Suppressor macrophage treated with lipopolysaccharide for 1 hour (primary cell): ENCODE measurements at places on chromosomes 5 and 9.

GRCh38 chr9:90801241-90801972 is at the start of gene SYK:
Gene SYK (plus strand): TSS chr9:90801819. CDS start chr9:90843899, 42,080 bp downstream.
- peak; percentile 92 for DNase-seq

DNA sequence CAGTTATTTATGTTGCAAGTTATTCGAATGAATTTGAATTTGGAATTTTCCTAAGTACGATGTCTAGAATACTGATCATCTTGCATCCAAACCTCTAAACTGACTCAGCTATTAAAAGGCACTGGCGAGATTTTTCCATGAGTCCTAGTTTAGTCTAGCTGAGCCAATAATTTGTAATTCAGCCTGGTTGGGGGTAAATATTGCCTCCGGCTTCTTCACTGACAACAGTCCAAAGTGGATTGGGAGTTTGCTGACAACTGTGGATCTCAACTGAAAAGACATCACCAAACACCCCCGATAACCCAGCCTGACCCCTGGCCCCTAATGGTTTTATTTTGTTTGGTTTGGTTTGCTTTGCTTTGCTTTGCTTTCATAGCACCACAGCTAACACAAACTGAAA is 189.8 kb upstream of the DAPK1 start:
- no peak for DNase-seq

- no peak for DNase-seq
Measured at GRCh38 chr9:89794918-89795317, 190.1 kb downstream of the GADD45G start.

DNA sequence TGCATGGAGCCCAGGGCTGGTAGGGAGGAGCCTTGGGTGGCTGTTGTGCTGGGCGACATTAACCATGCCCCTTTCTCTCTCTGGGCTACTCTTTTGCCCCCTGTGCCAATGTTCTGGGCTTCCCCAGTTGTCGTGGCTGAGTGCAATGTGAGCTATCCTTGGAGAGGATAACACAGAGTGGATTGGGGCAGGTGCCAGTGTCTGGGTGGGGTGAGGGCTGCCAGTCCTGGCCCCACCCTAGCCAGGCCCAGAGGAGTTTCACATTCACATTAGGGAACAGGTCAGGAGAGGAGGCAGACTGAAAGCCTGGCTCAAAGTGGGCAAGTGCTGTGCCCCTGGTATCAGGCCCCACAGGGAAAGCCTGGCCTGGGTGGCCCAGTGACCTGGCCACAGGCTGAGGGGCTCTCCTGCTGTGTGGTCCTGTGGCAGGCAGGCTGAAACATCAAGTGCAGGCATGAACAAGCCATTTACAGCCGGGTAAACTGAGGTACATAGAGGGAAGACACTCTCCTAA is 7.5 kb upstream of the NDST1 start:
- DNase-seq: no peak

DNA sequence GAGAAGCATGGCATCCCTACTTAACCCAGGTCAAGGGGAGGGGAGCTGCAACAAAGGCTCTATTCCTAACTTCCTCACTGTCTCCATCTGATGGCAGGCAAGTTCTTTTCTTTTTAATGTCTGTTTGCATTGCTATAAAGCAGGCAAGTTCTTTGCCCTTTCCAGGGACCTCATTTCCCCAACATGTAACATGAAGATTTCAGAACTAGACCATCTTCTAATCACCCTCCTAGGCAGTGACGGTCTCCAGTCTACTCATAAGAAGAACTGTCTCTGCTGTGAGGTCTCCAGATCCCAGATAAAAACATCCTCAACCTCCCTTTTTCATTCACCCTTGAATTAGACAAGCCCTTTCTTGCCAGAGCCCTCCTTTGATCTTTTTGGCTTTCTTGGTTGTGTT is 42.1 kb downstream of the PPP1R2B start:
- no peak for DNase-seq

DNA sequence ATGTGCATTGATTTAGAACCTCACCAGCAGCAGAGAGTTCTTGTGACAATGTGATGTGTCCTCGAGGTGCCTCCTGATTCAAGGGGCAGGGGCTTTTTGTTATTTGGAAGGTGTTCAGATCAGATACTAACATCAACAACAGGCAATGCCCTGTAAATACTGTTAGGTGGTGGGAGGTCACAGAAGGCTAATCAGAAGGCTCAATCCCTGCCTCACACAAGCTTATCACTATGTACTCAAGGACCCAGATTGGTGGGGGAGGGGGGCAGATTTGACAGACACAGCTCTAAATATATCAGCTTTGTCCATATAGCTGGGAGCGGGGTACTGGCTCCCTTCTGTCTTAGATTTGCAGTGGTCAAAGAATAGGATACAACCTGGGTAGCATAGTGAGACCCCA is 2.6 kb downstream of the FRMPD1 start:
- DNase-seq: no peak

- no peak for DNase-seq
Measured at GRCh38 chr9:28319981-28320380, 746.7 kb upstream of the C9orf72 start.

DNA sequence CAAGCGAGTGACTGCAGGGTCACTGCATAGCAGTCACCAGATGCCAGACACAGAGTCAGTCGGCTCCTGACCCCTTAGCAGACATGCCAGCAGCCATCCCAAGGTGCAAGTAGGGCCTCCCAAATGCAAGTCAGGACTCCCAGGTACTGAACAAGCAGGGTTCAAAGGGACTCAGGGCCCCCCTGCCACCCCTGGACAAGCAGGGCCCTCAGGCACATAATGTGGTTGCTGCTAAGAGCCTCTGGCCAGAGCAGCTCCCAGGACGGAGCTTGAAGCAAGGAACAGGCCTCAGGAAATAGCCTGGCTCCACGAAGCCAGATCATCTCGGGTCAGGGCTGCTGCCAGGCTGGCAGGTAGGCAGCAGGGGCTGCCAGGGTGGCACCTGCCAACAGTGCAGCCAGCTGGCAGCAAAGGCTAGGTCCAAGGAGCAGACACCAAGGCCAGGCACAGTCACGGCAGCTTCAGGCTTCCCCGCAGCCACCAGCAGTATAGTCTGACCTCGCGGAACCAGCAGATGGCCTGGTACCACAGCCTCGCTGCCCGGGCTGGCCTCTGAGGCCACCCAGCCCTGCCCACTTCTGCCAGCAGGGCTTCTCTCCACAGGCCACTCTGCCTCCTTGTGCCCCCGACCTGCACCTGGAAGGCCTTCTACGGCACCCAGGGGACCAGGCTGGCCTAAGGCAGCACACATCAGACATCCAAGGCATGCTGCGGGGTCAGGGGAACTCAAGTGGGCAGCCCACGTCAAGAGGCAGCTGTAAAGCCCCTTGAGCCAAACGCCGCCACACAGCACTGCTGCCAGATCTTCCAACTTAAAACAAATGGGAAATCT is 7.4 kb downstream of the EEIG1 start:
- DNase-seq: no peak

GRCh38 chr5:82734347-82734746 is 342.8 kb downstream of the TMEM167A start:
- peak; percentile 27 for DNase-seq

DNA sequence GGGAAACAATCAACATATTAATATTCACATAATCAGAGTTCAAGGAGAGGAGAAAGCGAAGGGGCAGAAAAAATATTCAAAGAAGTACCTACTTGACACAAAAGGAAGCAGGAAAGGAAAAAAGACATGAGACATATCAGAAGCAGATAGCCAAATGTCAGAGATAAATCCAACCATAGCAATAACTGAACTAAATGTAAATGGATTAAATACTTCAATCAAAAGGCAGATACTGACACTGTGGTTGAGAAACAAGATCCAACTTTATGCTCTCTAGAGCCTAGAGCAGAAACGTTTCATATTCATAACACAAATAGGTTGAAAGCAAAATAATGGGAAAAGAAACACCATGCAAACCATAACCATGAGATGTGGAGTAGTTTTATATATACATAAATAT is 9.0 kb downstream of the MRPS2 start:
- no peak for DNase-seq

- DNase-seq: no peak
Measured at GRCh38 chr9:8940650-8941049, 1141.1 kb upstream of the DMAC1 start.

DNA sequence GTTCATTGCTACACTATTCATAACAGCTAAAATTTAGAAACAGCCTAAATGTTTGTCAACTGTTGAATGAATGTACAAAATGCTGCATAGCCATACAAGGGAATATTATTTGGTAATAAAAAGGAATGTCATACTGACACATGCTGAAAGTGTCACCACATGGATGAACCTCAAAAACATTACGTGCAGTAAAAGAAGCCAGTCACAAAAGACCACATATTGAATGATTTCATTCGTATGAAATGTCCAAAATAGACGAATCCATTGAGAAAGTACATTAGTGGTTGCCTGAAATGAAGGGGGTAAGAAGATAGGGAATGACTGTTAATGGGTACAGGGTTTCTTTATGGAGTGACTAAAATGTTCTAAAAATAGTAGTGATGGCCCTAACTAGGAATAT is 11.6 kb upstream of the ECM2 start:
- no peak for DNase-seq

GRCh38 chr5:127587246-127587917 is 61.5 kb upstream of the CTXN3 start:
- DNase-seq: no peak

- DNase-seq: no peak
Measured at GRCh38 chr9:35357826-35358225, 132.1 kb upstream of the RUSC2 start.

DNA sequence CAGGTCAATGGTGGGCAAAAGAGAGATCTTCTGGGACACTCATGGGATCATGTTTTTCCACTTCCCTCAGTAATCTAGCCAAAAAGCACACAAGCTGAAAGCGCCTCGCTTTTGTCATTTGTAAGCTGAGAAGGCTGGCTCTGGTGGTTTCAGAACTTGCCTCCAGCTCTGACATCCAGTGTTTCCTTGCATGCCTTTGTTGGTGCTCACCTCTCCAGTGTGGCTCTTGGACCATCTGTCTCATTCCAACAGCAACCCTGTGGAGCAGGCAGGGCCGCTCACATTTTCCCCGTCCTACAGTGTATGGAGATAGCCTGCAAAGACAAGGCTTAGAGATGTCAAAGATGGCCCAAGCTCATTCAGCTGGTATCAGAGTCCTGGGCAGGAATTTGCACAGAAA is 160.8 kb upstream of the KLF4 start:
- DNase-seq: no peak

GRCh38 chr9:137502008-137502911 is 43.1 kb upstream of the NSMF start:
- DNase-seq: no peak

DNA sequence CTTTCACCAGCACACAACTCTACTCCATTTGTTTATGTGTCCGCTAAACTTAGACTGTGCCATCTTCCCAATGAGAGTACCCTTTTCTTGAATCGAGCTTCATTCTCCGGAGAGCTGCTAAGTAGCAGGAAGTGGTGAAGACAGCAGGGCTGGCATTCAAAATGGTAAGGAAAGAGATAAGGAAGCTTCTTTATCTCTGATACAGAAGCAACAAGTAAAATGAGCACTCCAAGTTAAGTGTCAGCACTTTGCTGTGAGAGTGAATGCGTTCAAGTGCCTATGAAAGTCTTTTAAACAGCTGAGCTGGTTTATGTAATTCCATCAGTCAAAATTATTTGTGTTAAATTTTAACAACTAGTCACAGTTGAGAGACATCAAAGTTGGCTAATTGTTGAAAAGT is 386.8 kb upstream of the PTPRD start:
- no peak for DNase-seq

DNA sequence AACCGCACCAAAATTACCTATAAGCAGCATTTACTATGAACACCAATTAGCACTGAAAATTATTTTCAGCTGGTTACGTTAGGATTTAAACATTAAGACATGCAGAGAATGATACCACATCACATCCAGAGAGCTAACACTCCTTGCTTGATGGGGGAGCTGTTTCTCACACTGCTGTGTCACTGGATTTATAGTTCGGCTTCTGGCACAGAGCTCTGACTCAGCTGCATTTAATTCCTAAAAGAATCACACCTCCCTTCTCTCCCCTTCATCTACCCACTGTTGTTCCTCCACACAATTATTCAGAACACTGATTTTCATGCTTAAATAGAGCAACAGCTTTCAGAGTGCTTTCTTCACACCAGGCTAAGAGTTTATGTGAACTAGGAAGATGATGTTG is 82.6 kb upstream of the SV2C start:
- no peak for DNase-seq

GRCh38 chr9:96376891-96377874 is 6.3 kb downstream of the SLC35D2 start:
- no peak for DNase-seq

GRCh38 chr5:14977058-14977685 is 105.6 kb upstream of the ANKH start:
- no peak for DNase-seq

DNA sequence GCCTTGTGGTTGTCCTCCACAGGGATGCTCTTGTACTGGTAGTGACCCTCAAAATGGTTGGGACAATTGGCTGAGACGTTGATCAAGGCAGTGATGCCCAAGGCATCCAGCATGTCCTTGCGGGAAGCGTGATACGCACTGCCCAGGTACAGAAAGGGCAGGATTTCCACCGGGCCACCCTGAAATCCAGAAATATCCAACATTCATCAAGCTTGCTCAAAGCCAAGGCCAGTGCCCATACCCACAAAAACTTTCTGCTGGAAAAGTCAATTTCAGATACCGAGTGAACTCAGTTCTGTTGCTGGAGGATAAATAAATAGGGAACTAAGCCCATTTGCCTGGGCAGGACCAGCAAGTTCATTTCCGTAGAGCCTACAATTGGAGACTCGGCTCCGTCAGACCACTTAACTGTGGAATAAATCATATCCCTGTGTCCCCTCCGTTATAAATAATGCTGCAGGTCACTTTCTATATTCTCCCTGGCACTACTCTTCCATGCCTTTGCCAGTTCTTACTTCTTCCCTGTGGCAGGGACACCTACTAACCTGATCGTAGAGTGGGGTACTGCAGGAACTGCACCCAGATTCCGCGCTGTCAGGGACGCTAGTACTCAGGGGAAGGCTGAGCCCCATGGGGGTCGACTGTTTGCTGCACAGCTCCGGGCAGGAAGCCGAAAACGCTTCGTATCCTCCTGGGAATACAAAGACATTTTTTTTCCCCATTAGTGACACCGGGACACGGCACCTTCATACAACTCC is 1.2 kb downstream of the DUSP1 start:
- DNase-seq: peak; percentile 57

DNA sequence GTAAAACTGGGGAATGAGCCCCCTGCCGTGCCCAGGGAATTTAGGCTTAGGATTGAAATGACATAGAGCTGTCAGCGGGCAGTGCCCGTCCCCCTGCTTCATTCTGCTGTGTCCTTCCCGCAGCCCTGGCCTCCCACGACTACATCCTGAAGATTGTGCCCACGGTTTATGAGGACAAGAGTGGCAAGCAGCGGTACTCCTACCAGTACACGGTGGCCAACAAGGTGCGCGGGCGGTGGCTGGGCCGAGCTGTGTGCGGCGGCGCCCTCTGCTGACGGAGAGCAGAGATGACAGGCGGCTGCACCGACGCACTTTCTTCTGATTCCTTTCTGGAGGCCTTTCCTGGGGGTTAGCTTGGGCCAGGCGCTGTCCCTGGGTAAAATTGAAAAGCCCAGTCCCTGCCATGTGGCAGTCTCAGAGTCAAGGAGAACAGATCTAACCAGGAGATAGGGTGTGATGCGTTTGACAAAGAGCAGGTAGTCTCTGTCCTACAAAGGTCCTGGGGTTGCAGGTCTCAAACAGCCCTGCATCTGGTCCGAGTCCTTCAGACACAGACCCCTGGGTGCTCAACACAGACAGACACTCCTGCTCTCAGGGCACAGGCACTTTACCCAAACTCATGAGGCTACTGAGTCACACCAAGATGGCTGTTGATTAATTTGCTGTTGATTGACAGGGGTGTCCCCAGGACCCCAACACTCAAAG is 26.8 kb upstream of the RPL26L1 start:
- peak; percentile 84 for DNase-seq
